ENCODE measurements at places on chromosomes 4 and X. TPM values are rescaled to one million over a fixed set of nuclear protein-coding genes. Genes with fewer than 3 reads are reported as not detected.

- no peak for DNase-seq
Measured at GRCh38 chrX:41600291-41600690, 88.5 kb upstream of the GPR34 start.

GRCh38 chr4:150950657-150951288 lies 64.3 kb downstream of the LRBA start:
- DNase-seq, result no peak

- no peak for DNase-seq
Measured at GRCh38 chr4:46874811-46875210, 34.2 kb downstream of the COX7B2 start.

Gene TEX11
- total RNA-seq, result not detected

GRCh38 chr4:99574530-99575324 lies at the start of gene MTTP:
TSS of gene MTTP (plus strand) at chr4:99574824. CDS start at chr4:99574910, 86 bp downstream.
- no peak for DNase-seq

- DNase-seq, result no peak
Measured at GRCh38 chr4:84151574-84151973, 347.5 kb downstream of the NKX6-1 start.

DNA sequence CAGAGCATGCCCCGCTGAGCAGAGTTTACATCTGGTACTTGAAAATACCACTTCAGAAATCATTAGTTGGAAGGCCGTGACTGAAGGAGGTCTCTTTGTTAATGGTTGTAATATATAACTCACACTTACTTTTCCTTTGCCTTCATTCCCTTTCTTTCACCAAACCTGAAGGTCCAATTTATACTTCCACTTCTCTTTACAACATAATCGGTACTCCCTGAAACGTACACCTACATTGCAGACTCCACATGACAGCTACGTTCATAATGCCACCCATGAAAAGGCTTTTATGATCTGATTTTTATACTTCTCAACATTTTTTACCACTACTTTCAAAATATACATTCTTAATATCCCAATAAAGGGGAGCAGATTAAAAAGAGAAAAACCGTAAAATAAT lies 298.7 kb downstream of the C4orf33 start:
- DNase-seq, result no peak

Gene SPARCL1
- total RNA-seq, result 37.1 TPM

GRCh38 chr4:122823476-122823875 lies 3.2 kb upstream of the FGF2 start:
- no peak for DNase-seq

Gene RAB33A
- total RNA-seq, result not detected

Gene SPP1
- total RNA-seq, result not detected

GRCh38 chr4:38011511-38012162 lies 51.4 kb downstream of the PTTG2 start:
- DNase-seq, result no peak

GRCh38 chr4:16043642-16044498 lies 40.0 kb downstream of the PROM1 start:
- DNase-seq, result no peak

DNA sequence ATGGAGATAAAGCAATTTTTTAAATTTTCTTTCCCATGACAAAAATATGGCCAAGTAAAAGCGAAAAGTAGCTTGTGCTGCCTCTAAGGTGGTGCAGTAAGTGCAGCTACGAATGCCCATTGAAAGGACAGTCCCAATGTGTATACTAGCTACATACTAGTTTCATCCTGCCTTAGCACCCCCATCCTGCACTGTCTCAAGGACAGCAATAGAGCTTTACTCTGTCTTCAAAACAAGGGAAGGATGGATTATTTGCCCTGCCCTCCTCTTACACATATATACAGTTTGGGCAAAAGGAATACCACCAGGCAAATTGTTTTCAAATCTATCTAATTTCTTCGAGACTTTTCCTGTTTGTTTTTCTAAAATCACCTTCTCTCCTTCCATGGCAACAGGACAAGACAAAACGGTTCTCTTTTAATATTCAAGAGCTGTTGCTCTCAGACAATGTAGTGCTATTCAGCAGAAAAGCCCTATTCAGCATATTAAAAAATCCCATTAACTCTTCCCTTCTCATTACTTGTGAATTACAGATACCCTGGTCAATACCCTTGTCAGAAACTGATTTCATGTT lies 75.1 kb upstream of the SLC7A11 start:
- DNase-seq, result no peak

Gene SGMS2
- total RNA-seq, result 343 TPM

DNA sequence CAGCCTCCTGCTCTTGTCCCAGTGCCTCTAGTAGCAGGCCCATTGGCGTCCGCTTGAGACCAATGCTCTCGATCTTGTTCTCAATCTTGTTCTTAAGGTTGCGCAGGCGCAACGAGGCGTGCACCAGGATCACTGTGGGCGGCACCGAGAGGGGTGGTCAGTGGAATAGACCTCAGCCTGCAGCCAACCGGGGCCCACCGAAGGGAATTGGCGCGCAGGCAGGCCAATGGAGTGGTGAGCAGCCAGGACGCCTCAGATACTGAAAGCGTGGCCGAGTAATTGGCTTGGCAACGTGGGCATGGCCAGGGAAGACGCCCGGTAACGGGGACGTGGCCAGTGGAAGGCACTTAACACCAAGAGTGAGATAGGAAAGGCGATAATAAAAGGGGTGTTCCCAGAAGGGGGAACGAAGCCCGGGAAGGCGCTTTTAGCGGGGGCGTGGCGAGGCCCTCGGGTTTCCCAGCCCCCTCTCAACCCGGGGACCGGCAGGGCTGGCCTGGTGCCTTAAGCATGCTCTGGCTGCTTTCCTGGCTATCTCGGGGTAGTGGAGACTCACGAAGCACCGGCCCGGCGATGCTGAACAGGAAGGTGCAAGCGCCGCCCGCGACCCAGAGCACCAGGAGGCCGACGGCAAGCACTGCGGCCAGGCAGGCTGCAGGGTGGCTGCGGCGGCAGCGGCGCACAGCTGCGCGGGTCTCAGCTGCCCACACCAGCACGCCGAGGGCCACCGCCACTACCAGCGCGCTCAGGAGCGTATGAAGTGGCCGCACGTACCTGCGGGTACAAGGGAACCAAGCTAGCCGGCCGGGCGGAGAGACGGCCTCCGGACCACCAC lies 1.7 kb downstream of the PRAF2 start:
- peak; percentile 65 for DNase-seq

Gene PSMD10
- 32.8 TPM for total RNA-seq

Gene NSUN7
- total RNA-seq, result 9.1 TPM

Gene EBP
- total RNA-seq, result 135 TPM

DNA sequence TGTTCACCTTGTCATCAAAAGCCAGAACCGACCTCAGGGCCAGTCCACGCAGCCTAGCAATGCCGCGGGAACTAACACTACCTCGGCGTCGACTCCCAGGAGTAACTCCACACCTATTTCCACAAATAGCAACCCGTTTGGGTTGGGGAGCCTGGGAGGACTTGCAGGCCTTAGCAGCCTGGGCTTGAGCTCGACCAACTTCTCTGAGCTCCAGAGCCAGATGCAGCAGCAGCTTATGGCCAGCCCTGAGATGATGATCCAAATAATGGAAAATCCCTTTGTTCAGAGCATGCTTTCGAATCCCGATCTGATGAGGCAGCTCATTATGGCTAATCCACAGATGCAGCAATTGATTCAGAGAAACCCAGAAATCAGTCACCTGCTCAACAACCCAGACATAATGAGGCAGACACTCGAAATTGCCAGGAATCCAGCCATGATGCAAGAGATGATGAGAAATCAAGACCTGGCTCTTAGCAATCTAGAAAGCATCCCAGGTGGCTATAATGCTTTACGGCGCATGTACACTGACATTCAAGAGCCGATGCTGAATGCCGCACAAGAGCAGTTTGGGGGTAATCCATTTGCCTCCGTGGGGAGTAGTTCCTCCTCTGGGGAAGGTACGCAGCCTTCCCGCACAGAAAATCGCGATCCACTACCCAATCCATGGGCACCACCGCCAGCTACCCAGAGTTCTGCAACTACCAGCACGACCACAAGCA lies 898 bp downstream of the UBQLN2 start:
- DNase-seq, result peak; percentile 50

- no peak for DNase-seq
Measured at GRCh38 chr4:86344127-86344526, 15.7 kb downstream of the MAPK10 start.

DNA sequence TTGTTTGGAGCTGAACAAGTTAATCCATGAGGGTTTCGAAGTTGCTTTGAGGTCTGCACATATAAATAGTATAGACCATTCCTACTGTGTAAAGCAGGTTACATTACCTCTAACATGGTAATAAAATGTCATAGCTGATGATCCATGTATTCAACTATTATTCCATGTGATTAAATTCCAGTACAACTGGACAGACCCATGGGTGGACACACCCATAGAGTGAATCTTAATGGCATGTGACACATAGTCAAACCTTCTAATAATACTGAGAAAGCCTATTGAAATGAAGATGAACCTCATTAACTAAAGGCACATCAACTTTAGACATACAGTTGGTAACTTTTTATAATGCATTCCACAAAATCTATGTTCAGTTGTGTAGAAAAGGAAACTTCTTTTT lies 28.5 kb downstream of the FHIP1A start:
- DNase-seq, result no peak

Gene SUPT20HL1
- 0.54 TPM for total RNA-seq

Gene RGN
- total RNA-seq, result not detected

GRCh38 chr4:165927815-165928214 lies 54.8 kb downstream of the TLL1 start:
- DNase-seq, result no peak

DNA sequence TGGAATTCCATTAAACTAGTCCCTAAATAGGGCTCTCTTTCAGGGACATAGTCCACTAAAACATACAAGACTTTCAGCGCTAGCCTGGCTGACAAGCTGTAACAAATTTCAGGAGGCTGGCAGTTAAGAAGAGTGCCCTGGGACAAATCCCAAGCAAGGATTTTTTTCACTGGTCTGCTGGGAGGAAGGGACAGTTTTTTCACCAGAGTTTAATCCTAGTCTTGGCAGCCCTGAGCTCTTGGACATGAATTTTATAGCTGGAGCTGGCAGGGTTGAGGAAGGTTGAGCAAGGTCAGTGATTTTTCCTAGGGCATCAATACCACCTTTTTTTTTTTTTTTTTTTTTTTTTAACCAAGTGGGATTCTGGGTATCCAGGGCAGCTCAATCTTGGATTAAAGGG lies 184.4 kb downstream of the SH2D1A start:
- DNase-seq, result no peak

DNA sequence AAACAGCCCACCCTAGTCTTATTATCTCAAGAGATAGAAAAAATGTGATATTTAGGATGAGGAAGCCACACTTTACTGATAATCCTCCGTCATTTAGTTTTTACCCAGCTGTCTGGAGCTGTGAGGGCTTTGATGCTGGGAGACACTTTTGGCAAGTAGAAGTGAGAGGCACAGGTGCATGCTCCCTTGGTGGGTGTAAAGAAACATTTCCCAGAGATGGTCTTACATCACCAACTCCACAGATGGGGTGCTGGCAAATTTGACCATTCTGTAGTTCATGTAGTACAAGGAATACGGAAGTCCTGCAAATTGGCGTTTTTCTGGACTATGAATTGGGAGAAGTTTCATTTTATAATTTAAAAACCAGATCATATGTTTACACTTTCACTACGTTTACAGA lies 28.5 kb downstream of the TRIM61 start:
- no peak for DNase-seq

Gene TCP11X1
- total RNA-seq, result not detected

- no peak for DNase-seq
Measured at GRCh38 chrX:10813761-10814160, 193.4 kb upstream of the MID1 start.

DNA sequence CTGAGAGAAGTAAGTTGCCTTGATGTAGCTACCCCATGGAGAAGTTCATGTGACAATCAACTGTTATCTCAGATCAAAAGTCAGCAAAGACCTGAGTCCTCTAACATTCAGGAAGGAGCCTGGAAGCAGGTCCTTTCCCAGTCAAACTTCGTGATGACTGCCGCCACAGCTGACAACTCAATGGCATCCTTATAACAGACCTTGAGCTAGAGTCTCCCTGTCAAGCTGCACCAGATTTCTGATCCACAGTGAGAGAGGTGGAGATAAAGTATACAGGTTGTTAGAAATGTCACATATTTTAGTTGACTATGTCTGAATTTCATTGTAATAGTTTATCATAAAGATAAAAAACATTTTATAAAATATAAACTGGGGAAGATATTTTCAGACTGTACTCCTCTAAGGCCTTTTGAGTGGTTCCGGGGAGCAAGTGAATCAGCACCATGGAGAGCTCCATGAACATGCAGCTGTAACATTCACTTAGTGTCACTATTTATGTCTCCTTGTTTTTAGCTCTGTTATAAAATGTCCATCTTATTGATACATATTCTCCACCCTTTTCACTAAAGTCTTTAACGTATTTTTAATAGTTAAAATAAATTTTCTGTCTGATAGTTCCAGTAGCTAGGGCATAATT lies 1653.5 kb upstream of the AGA start:
- DNase-seq, result no peak

DNA sequence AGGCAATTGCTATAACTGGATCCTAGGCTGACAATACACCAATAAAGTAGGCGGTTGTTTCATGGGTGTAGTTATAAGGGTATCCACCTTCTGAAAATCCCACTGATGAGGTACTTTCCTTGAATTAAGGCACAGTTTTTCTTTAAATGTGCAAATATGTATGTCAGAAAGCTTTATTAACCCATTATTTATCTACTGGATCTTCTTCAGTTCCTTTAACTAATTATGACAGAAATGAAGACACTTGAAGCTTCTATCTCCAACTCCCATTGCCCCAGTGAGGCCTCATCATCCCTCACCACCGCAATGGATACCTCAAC lies 159.6 kb upstream of the KLF3 start:
- DNase-seq, result no peak

GRCh38 chrX:85065512-85066198 lies 62.0 kb downstream of the APOOL start:
- DNase-seq, result no peak

Gene CXCL11
- total RNA-seq, result not detected

DNA sequence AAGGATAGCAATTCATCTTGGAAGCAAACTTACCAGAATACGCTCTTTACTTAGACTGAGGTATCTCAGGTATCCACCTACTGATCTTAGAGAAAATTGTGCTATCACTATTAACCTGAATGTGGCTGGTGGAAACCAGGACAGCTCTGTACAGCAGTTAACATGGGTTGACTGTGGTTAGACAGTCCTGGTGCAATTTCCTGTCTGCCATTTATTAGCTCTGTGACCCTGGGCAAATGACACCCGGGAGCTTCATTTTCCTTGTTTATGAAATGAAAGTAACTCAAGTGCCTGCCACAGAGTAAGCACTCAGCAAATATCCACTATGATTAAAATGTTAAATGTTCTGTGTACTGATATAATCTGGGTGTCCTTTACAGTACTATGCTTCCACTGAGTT lies 60.0 kb downstream of the SMC1A start:
- no peak for DNase-seq

Gene DGKK
- total RNA-seq, result not detected

DNA sequence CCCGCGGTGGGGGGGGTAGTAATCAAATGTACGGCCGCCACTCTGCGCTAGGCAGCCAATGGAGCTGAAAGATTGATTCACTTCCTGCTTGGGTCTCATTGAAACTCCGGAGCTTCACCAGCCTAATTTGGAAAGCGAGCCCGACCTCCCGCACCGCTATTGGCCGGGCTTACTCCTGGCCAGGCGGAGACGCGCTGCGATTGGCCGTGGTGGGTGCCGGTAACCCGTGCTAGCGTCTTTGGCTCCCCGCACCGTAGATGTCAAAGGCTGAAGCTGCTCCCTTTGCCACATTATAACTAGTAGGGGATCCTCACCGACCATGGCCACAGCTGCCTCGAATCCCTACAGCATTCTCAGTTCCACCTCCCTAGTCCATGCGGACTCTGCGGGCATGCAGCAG lies at the start of gene POU3F4:
Gene POU3F4 (plus strand): TSS at position 285 of the 400 bp plus-strand sequence. CDS start 35 bp downstream, at position 320.
- no peak for DNase-seq

GRCh38 chr4:173235050-173235449 lies 66.4 kb downstream of the GALNT7 start:
- no peak for DNase-seq

- no peak for DNase-seq
Measured at GRCh38 chr4:153074936-153075630, 129.2 kb upstream of the TRIM2 start.
